Activated T-cell treated with anti-CD3 and anti-CD28 coated beads, Interleukin-2, amount 50 U/mL, for 24 hours (primary cell): ENCODE measurements at places on chromosomes 2 and 18.

- DNase-seq, result no peak
These were observed 37.9 kb downstream of the ODC1 start for GRCh38 chr2:10410001-10410822.

DNA sequence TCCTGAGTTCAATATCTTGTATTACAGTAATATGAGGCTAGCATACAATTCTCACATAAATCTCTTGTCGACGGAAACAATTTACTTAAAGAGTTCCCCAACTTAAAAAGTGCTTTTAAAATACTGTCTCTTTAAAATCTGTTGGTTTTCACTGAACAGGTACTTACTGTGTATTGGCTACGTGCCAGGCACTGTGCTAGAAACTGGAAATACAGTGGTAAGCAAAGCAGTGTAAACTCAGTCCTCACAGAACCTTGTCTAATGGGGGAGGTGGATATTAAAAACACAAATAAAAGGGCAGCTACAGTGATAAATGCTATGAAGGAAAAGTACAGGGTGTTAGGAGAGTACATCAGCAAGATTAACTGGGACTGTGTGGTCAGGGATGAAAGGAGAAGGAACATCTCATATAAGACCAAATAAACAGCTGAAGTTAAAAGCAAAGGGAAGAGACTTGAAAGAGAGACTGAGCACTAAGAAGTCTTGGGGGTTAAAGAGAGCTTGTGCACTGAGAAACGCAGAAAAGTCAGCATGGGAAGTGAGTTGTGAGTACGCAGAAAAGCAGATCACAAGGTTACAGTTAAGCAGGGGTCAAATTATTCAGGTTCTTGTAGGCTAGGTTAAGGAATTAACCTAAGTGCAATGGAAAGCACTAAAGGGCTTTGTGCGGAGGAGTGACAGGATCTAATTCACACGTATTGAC is 52.5 kb downstream of the USP40 start:
- no peak for DNase-seq

DNA sequence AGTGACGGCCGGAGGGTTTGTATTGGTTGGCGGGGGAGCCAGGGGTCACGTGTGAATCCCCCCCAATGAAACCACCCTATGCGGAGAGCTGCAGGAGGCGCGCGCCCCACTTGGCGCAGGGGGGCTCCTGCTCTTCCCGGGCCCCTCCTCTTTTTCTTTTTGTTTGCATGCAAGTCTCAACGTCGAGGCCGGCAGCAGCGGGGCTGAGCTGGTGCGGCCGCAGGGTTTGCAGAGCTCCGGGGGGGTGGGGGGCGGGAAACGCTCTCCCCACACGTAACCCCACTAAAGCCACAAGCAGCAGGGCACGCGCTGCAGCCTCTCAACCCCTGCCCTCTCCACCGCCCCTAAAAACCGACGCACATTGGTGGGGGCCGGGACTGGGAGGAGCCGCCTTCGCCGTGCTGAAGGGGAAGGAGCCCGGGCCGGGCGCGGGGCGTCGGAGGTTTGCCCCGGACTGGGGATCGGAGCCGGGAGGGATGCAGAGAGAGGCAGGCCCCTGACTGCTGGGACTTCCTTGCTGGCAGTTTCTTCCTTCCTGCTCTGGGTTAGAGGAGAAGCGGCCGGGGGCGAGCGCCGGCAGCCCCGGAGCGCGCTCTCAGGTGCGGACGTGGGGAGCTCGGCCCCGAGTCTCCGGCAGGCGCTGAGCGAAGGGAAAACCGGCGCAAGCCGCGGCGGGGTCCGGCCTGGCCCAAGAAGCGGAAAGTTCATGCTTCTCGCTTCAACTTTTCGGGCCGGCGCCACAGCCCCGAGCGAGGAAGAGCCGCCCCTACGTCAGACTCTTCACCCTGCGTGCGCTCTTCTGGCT is 864 bp downstream of the LBH start:
- DNase-seq, result peak; percentile 80

DNA sequence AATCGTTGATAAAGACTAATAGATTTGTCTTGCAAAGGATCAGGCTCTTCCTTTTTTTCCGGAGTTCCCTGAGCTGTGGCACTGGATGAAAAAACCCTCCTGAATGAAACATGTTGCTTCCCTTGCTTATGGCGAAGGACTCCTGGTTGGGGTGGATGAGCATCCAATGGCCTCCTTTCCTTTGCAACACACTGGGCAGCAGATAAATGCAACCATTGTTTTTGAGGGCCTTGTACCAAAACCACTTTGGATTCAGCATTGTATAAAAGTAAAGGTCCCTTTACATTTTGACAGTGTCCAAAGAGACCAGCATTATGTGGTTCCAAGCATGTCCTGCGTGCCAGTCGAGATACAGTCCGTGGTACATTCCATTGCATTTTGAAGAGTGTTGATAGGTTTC is 44.7 kb downstream of the FAM210A start:
- no peak for DNase-seq

GRCh38 chr18:9608728-9609127 is 5.6 kb downstream of the PPP4R1 start:
- no peak for DNase-seq

DNA sequence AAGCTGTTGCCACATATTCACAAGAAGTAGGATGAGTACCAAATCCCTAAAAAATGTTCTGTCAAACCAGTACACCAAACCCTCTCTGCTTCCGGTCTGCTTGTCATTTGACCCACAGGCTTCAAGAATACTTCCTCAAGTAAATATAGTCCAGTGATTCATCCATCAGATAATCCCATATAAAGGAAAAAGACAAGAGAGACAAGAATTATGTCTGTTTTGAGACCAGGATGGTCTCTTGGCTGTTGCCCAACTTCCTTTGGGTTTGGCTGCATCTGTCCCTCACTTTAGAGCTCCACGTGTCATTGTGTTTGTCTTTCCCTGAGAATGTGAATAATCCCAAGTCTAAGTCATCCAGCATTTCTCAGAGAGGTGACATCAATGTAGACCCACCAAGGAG is 91.5 kb upstream of the NRP2 start:
- DNase-seq, result no peak

GRCh38 chr2:222309361-222309760 is 10.6 kb upstream of the PAX3 start:
- no peak for DNase-seq

DNA sequence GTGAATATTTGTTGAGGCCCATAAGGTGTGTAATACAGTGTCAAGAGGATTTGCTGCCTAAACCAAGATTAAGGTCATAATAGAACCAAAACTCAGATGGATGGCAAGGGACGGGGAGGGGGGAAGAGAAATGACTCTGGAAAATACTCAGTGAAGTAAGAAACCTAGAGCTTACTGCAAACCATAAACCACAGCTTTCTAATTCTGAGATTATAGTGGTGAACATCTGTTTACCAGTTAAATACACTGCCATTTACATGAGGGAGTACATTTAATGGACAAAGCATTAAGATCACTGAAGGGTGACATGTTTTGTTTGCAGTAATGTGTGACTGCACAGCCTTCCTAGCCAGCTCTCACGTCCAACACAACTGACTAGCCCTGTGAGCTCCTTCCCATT is 19.8 kb downstream of the EVX2 start:
- DNase-seq, result no peak

DNA sequence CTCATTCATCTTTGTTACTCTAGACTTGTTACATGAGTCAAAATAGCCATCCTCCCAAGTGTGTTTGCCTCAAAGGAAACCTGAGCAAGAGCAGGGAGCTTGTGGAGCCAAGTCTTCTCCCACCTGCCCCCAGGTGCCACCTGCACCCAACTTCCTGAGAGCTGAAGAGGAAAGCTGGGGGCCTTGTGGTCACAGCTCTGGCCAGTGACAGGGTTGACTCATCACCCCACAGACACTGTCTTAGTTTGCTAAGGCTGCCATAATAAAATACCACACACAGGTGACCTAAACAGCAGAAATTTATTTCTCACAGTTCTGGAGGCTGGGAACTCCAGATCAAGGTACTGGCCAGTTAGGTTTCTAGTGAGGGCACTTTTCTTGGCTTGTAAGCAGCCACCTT is 99.6 kb downstream of the TPGS2 start:
- no peak for DNase-seq
